ENCODE measurements at places on chromosomes 5 and 9.

GRCh38 chr5:17356551-17356950 is 139.1 kb downstream of the BASP1 start:
- DNase-seq, result no peak

DNA sequence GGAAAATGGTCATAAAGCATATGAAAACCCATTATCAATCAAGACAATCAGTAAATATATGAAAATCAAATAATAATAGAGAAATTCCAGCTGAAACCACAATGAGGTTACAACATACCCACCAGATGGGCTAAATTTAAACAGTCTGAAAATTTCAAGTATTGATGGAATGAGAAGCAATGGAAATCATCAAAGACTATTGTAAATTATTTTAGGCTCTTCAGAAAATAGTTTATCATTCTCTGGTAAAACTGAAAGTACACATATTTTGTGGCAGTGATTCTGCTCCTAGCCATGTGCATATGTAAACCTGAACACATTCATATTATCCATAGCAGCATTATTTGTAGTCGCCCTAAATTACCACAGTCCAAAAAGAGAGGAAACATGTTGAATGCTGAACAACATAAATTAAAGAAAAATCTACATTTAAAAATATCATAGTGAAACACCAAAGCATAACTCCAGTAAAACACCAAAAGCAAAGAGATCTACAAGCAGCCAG is 215.3 kb downstream of the PRELID2 start:
- DNase-seq, result no peak

DNA sequence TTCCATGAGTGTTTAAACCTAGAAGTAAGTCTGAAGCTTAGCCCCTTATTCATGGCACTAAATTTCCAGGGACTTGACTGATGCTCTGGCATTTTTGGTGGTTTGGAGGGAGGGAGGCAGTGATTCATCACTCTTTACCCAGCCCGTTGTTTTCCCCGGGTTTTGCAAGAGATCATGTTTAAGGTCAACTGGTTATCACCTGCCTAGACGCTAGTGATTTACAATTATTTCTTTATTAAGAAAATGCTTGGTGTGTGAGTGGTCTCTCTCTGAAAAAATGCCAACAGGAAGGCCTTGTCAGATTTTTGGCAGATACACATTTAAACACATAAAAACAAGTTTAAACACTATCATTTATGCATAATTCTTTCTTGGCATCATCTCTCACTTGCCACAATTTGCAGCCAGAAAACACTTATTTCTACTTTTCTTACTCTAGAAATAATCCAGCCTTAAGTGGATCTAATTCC is 737.9 kb upstream of the ZNF608 start:
- no peak for DNase-seq

- DNase-seq, result no peak
Measured at GRCh38 chr9:19113964-19114679, 11.4 kb upstream of the HAUS6 start.

DNA sequence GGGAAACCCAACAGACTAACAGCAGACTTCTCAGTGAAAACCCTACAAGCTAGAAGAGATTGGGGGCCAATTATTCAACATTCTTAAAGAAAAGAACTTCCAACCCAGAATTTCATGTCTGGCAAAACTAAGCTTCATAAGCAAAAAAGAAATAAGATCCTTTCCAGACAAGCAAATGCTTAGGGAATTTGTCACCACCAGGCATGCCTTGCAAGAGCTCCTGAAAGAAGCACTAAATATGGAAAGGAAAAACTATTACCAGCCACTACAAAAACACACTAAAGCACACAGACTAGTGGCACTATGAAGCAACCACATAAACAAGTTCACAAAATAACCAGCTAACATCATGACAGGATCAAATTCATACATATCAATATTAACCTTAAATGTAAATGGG is 131.1 kb downstream of the OR2K2 start:
- DNase-seq, result no peak

GRCh38 chr5:173313351-173313801 is 14.8 kb downstream of the STC2 start:
- no peak for DNase-seq

DNA sequence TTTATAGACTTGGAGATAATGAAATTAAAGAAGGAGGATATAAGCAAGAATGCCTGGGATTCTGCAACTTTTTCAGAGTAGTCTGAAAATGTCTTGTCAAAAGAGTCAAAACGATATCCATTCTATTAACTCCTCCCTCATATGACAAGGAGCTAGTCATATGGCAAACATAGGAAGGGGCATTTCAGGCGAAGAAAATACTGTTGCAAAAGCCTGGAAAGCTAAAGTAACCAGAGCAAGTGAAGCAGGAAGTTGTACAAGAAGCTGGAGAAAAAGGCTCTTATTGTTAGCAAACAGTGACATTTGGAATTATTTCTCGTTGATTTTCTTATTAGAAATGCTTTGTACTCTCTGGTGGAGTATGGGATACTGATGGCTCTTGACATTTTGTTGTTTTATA is 94.0 kb upstream of the PTPRD start:
- DNase-seq, result no peak

DNA sequence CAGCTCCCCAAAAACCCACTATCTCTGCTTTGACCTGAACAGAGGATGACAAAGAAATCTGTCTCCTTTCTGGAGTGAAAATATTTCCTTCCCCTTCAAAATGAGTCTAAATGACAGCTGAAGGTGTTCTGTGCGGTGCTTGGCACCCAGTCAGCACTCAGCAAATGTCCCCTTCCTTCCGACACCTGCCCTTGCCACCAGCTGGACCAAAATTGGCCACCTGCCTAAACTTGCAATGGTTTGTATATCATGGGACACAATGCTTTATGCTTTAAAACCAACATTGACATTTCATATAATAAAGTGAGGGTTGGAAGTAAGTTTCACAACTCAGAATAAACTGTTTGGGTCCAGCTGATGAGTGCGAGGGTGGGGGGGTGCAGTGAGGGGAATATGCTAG is 7.5 kb upstream of the TTC1 start:
- peak; percentile 43 for DNase-seq
